ENCODE measurements at places on chromosomes 4 and X.

GRCh38 chr4:122584519-122584918 is 36.3 kb downstream of the IL21 start:
- peak; percentile 90 for DNase-seq

GRCh38 chrX:40104985-40105834 is 7.5 kb upstream of the BCOR start:
- peak; percentile 37 for DNase-seq

- DNase-seq = no peak
These were observed 984.4 kb downstream of the RAB28 start for GRCh38 chr4:12499693-12500092.

DNA sequence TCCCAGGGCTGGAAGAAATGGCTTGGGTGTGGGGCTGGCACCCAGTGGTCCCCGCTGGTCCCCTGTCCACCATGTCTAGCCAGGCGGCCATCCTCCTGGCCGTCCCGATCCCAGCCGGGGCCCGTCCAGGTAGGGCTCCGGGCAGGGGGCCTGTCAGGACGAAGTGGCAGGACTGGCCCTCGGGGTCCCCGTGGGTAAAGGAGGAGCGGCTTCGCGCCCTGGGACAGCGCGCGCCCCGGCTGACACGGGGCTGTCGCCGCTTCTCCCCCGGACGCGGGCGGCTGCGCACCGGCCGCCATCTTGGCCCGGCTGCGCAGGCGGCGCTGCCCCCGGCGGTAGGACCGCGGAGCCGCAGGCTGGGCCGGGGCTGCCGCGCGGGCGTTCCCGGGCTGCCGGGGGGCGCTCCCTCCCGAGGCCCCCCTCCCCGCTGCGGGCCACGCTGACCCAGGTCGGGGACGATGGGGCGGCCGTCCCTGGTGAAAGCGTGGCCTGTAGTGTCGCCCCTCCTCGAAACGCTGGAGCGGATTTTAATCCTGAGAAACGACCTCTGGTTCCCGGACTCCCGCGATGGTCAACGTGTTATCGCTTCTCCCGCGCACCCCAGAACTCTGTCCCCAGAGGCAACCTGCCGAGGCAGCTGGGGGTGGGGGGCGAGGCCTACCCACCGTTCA is 60.4 kb upstream of the BCOR start:
- DNase-seq = no peak

GRCh38 chr4:26120098-26120825 is 200.6 kb upstream of the RBPJ start:
- DNase-seq = peak; percentile 6

GRCh38 chr4:170691168-170691567 is 601.4 kb upstream of the AADAT start:
- no peak for DNase-seq

GRCh38 chr4:57122959-57123358 is 12.8 kb upstream of the IGFBP7 start:
- DNase-seq = no peak

DNA sequence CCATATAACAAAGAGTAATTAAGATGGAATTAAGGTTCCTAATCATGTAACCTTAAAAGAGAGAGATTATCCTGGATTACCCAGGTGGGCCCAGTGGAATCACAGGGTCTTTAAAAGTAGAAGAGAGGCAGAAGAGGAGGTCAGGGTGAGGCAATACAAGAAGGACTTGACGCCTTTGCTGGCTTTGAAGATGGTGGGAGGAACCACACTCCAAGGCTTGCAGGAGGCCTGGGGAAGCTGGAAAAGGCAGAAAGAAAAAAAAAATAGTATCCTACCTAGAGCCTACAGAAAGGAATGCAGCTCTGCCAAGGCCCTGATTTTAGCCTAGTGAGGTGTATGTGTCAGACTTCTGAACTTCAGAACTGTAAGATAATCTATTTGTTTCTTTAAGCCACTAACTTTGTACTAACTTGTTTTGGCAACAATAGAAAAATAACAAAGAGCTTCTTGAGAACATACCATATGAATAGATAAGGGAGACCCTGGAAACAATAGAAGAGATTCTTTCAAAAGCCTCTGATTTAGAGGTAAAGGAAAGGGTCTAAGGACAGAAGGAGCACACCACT is 229.9 kb upstream of the TTC29 start:
- peak; percentile 16 for DNase-seq

DNA sequence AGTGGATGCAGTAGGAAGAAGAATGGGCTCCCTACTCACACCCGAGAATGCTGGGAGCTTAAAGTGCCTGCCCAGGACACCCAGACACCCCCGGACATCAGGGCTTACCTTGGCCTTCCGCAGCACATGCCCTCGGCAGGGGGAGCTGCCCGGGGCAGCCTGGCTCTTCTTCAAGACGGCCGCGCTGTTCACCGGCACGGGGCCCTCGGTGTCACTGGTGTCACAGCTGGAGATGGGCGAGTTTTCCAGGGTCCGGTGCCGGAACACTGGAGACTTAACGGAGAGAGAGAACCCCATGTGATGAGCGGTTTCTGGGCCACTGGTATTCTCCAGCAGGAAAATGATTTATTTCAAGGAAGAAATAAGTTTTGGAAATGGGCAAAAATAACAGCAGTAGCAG is 170.9 kb downstream of the AFAP1 start:
- no peak for DNase-seq

DNA sequence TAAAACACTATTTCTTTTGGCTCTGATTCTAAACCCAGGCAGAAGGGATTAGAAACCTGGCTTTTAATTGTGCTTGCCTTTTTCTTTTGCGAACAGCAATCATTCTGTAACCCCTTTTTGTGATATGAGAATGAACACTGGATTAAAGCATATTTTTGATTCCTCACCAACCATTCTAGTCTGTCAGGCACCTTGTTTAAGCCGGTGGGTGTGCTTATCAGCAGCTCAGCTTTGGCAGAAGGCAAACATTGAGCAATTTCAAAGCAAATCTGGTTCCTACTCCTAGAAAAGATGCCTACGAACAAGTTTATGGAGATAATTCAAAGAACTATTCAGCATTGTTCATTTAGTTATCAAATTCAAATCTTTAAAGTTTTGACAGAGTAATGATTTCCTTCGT is 265.1 kb upstream of the FAM241A start:
- no peak for DNase-seq

DNA sequence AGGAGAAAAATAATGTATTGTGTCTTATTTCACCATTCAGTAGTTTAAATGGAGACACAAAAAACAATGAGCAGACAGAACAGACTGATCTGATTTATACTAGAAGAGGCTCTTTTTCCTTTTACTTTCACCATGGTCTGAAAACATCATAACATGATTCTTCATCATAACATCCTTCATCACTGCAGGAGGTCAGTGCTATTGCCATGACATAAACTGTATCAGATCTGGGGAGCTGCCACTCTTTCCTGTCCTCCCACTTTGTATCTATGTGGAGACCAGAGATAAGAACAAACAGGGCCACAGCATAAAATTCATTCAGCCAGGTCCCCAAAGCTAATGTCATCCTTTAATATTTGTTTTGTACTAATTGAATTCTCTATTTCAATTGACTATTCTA is 25.2 kb downstream of the SOD3 start:
- no peak for DNase-seq

DNA sequence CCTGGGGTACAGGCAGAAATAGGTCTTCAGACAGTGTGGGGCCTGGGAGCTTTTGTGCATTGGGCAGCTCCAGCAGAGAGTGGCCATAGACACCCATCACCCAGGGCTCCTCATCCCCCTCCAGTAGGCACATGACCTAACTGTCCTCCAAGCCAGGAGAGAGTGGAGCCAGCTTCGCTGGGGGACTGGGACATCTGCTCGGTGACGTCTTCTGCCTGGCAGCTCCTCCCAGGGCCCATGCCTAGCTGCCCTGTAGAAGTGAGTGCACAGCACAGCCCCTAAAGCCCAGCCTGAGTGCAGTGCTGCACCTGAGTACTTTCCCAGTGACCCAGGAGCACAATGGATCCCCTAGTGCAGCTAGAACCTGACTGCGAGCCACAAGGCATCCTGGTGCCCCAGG is 279.7 kb upstream of the SLC7A11 start:
- no peak for DNase-seq

GRCh38 chr4:173696551-173696950 is 166.5 kb upstream of the HAND2 start:
- DNase-seq = no peak

DNA sequence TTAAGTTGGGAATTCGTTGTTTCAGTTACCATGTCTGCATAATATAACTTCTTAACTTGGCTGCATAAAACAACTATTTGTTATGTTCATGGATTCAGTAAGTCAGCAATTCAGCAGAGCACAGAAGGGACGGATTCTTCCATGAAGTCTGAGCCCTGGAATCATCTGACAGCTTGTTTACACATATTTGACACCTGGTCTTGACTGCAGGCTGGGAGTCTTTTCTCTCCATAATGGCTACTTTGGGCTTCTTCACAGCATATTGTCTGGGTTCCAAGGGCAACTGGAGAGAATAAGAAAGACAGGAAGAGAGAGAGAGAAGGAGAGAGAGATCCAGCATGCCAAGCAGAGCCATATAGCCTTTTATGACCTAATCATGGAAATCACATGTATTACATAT is 23.1 kb downstream of the CENPC start:
- DNase-seq = no peak

DNA sequence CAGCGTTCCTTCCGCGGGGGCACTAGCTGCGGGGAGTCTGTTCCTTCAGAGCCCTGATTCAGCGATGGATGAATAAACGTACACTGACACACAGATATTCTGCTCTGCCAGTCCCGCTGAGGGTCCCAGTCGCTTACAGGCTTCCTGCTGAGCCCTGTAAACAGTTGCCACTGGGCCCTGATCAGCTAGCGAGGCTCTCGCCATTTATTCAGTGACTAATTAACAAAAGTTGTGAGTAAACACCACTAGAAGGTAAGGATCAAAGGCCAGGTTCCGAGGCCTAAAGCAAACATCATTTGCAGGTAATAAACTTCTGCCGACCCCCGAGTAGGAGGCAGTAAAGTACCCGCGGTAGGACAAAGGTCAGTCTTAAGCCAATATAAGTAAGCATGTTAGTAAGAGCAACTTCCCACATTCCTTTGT is 442.6 kb upstream of the GALNT7 start:
- no peak for DNase-seq

- DNase-seq = no peak
These were observed 18.4 kb upstream of the XK start for GRCh38 chrX:37667141-37667540.

DNA sequence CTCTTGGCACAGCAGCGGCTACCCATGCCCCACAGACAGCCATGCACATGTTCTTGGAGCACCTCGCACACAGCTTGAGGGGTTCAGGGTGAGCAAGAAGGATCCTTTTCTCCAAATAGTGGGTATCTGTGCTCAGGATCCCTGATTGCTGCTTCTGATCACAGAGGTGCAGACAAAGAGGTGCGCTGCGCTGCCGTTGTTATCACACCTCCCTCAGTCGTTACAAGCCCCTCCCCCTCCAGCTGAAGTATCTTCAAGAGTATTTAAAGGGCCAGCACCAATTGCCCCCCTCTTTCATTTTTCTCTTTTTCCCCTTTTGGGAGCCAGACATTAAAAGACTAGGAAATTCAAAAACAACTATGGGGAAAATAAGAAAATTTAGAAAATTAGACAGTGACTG is 44.3 kb downstream of the NELFA start:
- no peak for DNase-seq

GRCh38 chrX:39957816-39958566 is 139.8 kb downstream of the BCOR start:
- DNase-seq = peak; percentile 68

- DNase-seq = no peak
These were observed 16.7 kb upstream of the WDR44 start for GRCh38 chrX:118329175-118329574.

DNA sequence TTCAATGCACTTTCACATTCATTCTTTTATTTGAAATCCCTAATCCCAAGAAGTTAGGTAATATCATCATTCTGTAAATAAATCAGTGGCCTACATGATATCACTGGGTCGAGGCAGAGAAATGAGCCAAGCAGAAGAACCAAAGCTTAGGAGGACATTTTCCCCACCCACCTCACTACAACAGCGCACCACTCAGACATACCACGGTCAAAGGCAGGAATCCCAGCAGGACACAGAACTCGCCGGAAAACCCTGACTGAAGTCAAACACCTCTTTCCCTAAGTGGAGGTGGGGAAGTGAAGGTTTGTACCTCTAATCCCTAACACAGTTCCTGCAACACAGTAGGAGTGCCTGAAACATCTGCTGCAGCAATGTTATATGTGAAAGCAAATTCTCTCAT is 21.5 kb downstream of the RELL1 start:
- no peak for DNase-seq

- DNase-seq = no peak
These were observed 85.0 kb downstream of the FAM193A start for GRCh38 chr4:2621419-2621818.

- no peak for DNase-seq
These were observed 1520.1 kb downstream of the PCDH18 start for GRCh38 chr4:136012220-136012619.

DNA sequence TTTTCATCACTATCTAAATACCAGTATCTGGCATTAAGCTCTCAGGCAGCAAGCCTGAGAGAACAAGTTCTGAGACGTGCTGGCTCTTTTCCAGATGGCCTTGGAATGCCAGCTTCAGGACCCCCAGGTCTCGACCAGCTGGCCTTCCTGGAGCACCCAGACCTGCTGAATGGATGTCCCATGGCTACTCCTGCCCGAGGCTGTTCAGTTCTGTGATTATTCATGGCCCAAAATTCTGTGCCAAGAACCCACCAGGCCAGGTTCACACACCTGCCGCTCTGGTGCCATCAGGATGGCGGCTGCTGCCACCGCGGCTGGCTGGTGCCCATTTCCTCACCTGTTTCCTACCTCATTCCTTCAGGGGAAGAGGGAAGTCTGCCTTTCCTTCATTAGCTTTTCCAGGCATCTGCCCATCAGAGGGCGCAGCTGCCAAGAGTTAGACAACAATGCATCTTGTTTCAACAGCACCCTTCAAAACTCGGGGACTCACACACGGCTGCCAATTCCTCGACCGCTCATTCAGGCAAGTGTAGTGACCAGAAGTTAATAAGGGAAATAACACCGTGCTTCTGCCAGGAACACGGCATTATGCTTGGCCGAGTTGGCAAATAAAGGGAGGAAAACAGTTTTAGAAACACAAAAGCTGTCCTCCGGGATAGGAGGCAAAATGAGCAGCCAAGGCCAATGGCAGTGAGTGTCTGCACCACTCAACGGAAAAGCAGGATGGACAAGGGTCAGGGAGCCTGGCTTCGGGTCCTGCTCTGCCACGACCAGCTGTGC is 173.8 kb downstream of the NSUN7 start:
- DNase-seq = no peak

GRCh38 chr4:153764601-153765368 is 5.0 kb upstream of the RNF175 start:
- no peak for DNase-seq

GRCh38 chr4:7557456-7557855 is 122.7 kb upstream of the PSAPL1 start:
- DNase-seq = peak; percentile 39

Data from cardiac fibroblast (primary cell).